ENCODE measurements at places on chromosomes 13 and 19.

- no peak for DNase-seq
Observed at GRCh38 chr13:51542346-51543242, 41.7 kb upstream of the WDFY2 start.

GRCh38 chr19:28700176-28700575 lies 512.8 kb downstream of the UQCRFS1 start:
- DNase-seq = no peak

- DNase-seq = no peak
Observed at GRCh38 chr19:4455719-4456475, 1.7 kb downstream of the UBXN6 start.

DNA sequence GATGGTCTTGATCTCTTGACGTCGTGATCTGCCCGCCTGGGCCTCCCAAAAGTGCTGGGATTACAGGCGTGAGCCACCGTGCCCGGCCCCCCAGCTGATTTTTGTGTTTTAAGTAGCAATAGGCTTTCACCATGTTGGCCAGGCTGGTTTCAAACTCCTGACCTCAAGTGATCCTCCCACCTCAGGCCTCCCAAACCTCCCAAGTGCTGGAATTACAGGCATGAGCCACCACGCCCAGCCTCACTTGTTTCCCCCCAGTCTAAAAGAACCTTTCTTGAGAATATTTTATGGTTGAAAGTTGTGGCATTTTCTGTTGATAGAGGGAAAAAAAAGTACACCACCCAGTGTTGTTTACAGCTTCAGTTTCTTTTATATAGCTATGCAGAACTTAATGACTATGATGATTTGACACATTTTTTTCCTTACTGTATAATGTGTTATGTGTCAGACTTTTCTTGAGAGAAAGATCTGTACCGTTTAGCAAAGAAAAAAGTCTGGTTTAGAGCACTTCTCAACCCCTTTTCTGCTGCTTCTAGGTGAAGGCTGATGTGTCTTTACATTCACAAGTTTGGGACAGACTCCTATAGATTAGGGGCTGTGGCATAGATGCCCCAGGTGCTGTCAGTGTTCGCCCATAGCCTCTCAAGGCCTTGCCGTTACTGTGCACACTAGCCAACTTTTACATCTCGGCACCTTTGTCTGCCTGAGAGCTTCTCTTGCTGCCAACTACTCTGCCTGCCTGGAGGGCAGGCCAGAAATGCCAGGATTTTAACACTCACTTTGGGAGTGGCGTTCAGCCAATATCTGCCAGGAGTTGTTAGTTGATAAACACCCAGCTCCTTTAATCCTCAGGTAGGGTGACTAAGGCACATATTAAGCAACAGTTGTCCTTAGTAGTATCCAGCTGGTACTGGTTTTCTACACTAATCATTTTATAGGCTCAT lies 33.0 kb downstream of the KCTD4 start:
- no peak for DNase-seq

- peak; percentile 57 for DNase-seq
Observed at GRCh38 chr19:15869109-15869555, 28.7 kb downstream of the CYP4F2 start.

DNA sequence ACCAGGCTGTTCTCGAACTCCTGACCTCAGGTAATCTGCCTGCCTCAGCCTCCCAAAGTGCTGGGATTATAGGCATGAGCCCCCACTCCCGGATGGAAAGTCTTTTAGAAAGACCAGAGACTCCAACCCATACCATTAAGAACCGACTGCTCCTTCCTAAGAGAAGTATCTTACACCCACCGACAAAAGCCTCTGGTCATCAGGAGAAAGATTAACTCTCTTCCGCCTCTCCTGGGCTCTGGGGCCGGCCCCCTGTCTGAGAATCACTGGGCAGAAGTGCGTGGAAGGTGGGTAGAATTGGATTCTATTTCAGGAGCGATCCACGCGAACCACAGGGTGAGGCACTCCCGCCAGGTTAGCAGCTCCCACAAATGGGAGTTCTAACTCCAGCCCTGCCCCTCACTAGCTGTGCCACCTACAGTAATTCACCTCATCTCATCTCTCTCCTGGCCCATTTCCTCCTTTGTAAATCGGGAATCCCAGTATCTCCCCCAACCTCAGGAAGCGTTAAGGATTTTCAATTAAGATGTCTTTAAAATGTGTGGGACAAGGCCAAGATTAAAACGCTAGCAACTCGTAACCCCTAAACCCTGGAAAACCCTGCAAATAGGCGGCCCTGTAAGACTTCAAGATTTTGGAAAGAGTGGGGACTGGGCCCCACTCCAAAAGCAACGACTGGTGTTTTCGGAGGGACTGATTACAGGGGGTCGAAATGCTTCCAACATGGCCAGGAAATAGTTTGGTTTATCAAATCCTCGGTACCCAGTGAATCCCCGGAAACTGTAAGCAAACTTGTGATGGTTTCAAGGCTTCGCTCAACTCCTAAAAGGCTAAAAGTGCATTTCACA lies 1.3 kb downstream of the HNRNPL start:
- no peak for DNase-seq

- DNase-seq = no peak
Observed at GRCh38 chr13:71339005-71339404, 528.0 kb downstream of the DACH1 start.

- peak; percentile 62 for DNase-seq
Observed at GRCh38 chr19:39506944-39507714, 7.8 kb upstream of the SELENOV start.

DNA sequence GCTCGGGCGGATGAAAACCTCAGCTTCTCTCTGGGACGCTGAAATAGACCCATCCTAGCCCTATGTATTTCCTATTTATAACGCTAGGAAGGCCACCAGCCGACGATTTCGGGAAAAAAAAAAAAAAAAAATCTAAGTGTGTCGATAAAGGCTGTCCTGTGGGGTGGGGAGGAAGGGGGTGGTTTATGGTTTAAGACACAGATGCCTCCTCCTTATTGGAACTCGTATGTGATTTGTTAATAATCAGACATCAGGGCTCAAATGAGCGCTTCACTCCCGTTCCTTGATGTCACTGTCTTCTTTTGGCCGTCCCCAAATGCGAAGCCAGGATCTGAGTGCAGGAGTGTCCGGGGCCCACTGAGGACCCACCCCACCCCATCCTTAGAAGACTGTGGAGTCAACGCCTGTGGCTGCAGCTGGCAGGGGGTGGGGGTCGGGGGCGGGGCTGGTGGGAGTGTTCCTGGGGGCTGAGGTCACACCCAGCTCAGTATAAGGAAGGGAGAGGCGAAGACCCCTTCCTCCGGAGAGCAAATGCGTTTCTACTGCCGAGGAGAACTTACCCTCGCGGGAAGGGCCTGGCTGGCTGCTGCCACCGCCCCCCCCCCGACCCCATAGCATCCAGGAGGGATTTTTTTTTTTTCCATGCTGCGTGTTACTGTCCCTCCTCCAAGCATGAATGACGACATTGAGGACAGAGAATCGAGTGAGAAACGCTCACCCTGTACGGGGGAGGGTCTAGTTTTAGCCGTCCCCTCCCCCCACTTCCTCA lies 971 bp downstream of the ATCAY start:
- no peak for DNase-seq

DNA sequence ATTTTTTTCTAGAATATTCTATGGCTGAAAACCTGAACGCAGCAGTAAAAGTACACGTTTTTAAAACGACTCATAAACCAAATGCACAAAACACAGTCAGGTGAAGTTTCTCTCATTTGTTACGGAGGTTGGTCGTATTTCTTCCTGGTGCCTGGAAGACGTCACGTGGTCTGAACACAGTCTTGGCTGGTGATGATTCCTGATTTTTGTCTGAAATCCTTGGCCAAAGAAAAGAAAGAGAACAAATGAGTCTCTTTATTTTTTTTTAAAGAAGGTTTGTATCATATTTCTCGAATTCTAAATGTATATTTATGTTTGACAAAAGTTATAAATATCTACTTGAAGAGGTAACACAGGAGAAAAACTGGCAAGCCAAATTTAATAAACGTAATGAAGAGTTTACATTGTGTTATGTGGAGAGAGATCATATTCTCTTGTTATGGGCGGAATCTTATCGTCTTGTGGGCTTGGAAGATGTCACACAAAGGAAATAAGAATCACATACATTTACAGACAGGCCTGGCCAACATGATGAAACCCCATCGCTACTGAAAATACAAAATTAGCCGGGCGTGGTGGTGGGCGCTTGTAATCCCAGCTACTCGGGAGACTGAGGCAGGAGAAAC lies 10.0 kb upstream of the PNMA8A start:
- no peak for DNase-seq

DNA sequence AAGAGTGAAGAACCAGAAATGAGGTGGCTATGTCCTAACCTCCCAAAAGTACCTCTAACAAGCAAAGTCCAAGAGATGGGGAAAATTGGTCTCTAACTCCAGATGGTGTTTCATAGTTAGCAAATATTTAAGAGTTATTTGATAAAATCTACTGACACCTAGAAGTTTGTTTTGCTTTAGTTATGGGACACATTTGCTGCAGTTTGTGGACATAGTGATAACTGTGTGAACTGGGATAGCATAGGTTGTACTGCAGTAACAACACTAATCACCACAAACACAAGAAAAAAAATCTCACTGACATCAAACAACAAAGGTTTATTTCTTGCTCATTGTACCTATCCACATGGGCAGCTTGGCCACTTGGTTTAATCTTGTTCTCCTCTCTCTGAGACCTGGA lies 965.0 kb upstream of the SPRY2 start:
- DNase-seq = no peak

GRCh38 chr13:30119476-30119875 lies 187.9 kb downstream of the KATNAL1 start:
- DNase-seq = no peak

- DNase-seq = peak; percentile 49
Observed at GRCh38 chr13:45370922-45371406, 30.0 kb upstream of the TPT1 start.

- no peak for DNase-seq
Observed at GRCh38 chr19:43351998-43352746, 1.3 kb upstream of the CD177 start.

- DNase-seq = no peak
Observed at GRCh38 chr13:51638216-51638871, 54.1 kb downstream of the WDFY2 start.

GRCh38 chr13:76222511-76222910 lies 586.4 kb downstream of the LMO7 start:
- DNase-seq = no peak

- DNase-seq = no peak
Observed at GRCh38 chr13:55298201-55298600, 1842.5 kb upstream of the PRR20A start.

- DNase-seq = peak; percentile 50
Observed at GRCh38 chr19:588093-588740, 1.5 kb upstream of the HCN2 start.

DNA sequence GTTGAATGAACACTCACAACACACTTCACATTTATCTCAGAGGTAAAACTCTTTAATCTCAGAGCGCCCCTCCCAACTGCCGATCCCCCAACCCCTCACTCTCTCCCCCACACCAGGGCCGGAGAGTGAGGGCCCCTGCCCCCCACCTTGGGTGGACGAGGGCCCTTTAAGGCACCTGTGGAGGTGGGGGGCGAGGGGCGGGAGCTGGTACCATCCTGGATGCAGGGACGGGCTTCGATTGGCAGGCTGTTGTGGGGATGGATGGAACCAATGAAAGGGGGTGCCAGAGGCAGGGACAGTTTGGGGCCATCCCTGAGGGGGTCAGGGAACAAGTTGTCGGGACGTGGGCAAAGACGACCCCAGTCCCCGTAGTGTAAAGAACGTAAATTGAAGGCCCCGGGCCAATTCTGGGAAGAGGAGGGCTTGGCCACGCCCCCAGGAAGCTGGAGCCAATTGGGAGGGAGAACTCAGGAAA lies 1.7 kb upstream of the PNKP start:
- no peak for DNase-seq

GRCh38 chr13:72527333-72527732 lies 200.1 kb downstream of the MZT1 start:
- no peak for DNase-seq

DNA sequence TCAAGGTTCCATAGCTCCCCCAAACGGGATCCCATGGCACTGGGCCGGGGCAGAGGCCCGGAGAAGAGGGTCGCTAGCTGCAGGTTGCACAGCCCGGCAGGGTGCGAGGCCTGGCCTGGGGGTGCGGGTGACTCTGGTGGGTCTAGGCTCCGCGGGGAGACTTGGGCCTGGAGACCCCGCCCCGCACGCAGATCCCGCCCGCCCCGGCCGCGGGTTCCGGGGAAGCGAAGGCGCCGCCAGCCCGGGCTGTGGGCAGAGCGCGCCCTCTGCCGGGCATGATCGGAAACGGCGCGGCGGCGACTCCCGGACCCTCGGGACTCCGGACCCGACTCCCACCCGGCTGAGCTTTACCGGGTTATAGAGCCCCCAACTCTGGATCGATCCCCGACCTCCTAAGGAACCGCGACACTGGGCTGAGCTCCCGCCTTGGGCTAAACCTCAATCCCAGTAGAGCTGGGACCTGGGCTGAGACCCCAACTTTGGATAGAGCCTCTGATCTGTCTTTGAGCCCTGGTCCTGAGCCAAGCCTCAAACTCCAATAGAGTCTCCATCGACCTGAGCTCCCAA lies 3.1 kb upstream of the TNFAIP8L1 start:
- peak; percentile 43 for DNase-seq

- DNase-seq = peak; percentile 58
Observed at GRCh38 chr13:35496006-35496405, 19.5 kb upstream of the MAB21L1 start.

GRCh38 chr19:38891771-38892170 lies 7.6 kb downstream of the SIRT2 start:
- DNase-seq = no peak

GRCh38 chr13:49367640-49368422 lies 76.0 kb downstream of the CAB39L start:
- no peak for DNase-seq

DNA sequence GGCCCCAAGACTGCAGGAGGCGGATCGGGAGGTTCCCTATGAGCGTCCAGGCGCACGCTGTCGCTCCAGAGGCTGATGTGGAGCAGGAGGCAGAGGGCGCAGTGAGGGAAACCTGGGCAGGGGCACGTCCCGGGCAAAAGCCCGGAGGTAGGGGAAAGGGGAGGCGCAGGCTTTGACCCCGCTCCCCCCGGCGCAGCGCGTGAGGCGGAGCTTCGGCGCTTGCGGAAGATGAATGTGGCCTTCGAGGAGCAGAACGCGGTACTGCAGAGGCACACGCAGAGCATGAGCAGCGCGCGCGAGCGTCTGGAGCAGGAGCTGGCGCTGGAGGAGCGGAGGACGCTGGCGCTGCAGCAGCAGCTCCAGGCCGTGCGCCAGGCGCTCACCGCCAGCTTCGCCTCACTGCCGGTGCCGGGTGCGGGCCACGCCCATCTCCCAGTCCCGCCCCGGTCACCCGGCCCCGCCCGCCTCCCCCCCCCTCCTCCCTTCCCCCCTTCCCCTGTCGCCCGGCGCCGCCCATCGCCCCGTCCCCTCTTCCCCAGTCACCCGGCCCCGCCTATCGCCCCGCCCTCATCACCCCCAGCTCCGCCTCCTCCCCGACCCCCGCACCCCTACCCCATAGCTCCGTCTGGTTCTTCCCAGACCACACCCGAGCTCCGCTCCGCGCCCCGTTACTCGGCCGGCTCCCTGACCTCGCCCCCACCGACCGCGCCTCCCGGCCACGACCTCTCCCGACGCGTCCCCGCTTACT lies 4.1 kb downstream of the HMG20B start:
- peak; percentile 51 for DNase-seq

GRCh38 chr19:5805462-5806132 lies 730 bp downstream of the NRTN start:
- DNase-seq = peak; percentile 38

GRCh38 chr13:87889254-87889653 lies 218.1 kb downstream of the SLITRK5 start:
- no peak for DNase-seq

- no peak for DNase-seq
Observed at GRCh38 chr19:49442354-49442753, 1.0 kb upstream of the SLC17A7 start.

- peak; percentile 87 for DNase-seq
Observed at GRCh38 chr19:16771618-16772017, 52.0 kb downstream of the NWD1 start.

Data from inflammatory macrophage (primary cell).